ENCODE measurements at places on chromosomes 6 and 20.

GRCh38 chr20:59175861-59176260 lies 12.2 kb downstream of the ZNF831 start:
- DNase-seq: no peak

DNA sequence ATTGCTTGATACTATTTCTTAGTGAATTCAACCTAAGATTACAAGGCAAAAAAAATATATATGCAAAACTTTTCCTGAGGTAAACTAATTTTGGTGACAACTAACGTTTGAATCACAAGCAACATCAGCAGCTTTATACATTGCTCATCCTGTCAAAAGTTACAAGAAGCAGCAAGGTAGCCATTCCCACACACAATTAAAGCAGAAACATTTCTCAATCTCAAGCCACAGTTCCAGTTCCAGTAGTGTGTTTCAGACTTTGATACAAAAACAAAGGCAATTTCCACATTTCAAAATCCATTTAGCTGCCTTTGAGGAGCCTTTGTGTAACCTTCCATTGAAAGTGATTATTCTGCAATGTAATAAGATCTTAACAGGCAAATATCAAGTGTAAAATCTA lies 191.0 kb downstream of the WDR27 start:
- DNase-seq: no peak

DNA sequence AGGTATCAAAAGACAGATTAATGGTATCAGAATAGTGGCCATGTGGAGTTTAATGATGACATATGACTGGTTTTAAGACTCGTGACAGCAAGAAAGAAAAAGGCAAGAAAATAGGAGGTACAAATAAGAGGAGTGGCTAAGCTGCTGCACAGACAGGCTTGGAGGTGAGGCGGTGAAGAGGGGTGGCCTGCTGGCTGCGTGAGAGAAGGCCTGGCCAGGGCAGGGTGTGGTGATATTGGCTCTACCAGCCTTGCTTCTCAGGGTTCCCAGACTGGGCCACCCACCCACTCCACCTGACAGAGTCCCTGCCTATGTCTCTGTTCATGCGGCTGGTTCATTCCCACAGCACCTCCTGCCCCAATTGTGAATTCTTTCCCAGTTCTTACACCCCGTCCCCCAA lies 106.7 kb downstream of the FOXC1 start:
- no peak for DNase-seq

DNA sequence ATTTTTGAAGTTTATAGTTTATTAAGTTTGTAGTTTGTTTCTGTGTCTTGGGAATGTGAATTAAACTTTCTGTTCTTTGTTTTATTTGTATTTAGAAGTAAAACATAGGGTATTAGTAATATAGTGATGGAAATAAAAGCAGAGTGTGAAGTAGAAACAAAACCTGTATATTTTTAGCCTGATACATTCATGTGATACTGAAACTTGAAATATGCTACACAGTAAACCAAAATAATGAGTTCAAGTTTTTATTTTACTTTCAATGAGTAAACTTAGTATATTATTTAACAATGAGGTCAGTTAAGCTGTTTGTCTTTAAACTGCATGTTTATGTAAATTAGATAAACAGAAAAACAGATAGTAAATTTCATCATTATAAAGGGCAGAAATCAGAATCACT lies 1592.6 kb downstream of the GRIK2 start:
- DNase-seq: no peak

DNA sequence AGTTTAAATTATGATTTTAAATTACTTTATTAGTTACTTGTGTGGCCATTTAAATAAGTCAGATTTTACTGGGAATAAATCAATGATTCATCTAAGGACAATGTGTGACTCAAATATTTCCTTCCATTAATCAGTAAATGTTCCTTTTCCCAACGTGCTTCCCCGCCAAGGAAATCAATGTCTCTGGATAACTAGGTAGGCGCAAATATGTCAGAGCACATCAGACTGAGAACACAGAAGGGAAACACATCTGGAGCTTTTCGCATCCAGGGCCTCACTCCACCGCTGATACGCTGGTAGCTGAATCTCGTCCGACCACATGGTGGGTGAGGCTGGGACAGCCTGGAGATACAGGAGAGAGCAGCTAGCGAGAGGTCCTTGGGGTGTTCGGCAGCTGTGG lies 56.4 kb upstream of the RPS6KA2 start:
- no peak for DNase-seq

- no peak for DNase-seq
Observed at GRCh38 chr20:33139467-33139866, 28.5 kb upstream of the BPIFA2 start.

GRCh38 chr20:59850018-59850641 lies 83.3 kb downstream of the SYCP2 start:
- DNase-seq: no peak

DNA sequence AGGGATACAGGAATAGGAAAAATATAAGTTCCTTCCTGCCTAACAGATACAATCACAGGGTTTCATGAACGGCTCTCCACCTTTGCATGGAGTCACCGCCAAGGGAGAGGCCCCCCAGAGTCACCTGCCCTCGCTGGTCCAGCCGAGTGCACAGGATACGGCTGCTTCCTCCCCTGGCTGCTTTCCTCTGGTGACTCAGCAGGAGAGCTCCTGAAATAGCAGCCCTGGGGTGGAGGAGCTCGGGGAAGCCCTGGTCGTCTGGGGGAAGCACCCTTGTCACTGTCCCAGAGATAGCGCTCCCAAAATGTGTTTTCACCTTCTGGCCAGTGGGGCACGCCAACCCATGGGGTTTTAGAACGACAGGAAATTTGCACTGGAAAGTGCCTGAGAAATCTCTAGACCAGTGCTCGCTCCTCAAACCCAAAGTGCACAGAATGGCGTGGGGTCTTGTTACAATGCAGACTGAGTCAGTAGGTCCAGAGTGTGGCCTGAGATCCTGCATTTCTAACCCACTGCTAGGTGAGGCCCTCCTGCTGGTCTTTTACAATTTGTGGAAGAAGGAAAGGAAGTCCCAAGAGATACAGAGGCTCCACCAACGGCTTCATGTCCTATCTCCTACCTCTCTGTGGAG lies 35.9 kb upstream of the FAM50B start:
- DNase-seq: no peak
